ENCODE measurements at places on chromosomes 11 and 22.
A peak's percentile ranks its signal among the peaks of the same experiment; 100 is the strongest.

DNA sequence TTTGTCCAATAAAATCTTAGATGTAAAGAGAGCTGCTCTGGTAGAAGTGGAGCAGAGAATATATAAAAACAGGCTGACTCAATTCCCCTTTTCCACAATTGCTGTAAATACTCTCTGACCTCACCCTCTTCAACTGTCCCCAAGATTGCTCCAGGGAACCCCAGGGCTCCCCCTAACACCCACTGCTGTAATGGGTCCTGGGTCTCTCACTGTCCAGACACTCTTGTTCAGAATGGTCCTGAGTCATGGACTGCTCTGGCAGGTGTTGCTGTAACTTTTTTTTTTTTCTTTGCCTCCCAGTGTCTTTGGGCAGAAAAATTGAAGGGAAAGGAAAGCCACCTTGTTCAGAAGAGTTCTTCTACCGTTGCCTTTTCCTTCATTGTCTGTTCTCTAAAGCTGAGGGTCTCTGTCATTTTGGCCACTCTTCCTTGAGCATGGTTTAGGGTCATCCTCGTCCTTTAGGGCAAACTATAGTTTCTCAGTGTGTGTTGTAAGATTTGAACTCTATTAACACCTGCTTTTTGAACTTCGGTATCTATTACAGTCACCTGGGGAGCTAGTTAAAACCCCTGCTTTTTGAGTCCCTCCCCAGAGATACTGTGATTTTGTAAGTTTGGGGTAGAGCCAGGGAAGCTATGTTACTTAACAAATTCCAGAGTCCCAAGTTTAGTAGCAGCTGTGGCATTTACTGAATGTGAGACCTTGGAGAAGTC is 209.5 kb downstream of the NAV2 start:
- DNase-seq = no peak

- no peak for DNase-seq
These were observed 33.8 kb downstream of the ZNF280B start for GRCh38 chr22:22474733-22475132.

DNA sequence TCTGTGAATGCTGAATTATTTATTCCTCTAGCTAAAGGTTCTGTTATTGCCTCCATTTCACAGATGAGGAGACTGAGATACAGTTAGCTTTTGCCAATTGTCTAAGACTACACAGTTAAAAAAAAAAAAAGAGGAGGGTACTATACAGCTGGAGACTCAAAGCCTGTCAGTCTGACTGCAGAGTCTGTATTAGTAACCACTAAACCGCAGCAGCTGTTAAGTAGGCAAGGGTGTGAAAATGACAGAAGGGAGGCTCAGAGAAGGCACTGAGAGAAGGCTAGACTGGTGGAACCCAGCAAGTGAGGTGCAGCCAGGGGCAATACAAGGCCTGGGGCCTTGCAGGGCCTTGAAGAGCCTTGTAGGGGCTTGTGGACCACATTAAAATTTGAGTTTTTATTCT is 181.2 kb downstream of the CSNK2A3 start:
- DNase-seq = no peak

DNA sequence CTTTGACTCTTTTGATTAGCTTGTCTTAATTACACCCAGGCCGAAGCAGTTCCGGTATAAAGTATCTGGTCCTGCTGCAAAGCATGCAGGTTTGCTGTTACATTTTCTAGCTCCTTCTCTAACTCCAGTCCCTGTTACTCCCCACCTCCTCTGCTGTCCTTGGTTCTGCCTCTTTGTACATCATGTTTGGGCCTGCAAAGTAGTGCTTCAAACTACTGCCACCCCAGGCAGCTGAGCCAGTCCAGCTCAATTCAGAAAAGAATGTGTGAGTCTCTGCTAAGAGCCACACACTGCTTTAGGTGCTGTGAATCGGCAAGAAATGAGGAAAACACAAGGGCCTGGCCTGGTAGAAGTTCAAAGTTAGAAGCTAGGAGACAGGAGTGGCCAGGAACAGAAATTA is 136.0 kb downstream of the SERGEF start:
- no peak for DNase-seq

DNA sequence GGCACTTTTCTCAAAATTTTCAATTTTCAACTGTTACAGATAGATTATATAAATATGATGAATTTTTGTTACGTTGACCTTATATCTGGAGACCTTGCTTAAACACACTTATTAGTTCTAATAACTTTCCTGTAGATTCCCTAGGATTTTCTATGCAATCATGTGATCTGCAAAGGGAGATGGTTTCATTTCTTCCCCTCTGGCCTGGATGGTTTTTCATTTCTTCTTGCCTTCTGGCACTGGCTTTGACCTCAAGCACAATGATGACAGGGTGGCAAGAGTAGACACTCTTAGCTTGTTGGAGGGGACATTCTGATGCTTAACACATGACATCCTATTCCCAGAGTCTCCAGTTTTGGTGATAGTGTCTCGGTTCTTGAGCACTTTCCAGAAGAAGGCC is 75.9 kb downstream of the DGCR2 start:
- DNase-seq = no peak

GRCh38 chr11:15930442-15931025 is 425.8 kb downstream of the SOX6 start:
- no peak for DNase-seq

GRCh38 chr22:45212306-45212709 is 28.4 kb downstream of the KIAA0930 start:
- no peak for DNase-seq

- DNase-seq = no peak
These were observed 384.4 kb upstream of the DDI1 start for GRCh38 chr11:103652013-103652412.

GRCh38 chr11:14380947-14381561 is 22.1 kb upstream of the RRAS2 start:
- DNase-seq = peak; percentile 16

DNA sequence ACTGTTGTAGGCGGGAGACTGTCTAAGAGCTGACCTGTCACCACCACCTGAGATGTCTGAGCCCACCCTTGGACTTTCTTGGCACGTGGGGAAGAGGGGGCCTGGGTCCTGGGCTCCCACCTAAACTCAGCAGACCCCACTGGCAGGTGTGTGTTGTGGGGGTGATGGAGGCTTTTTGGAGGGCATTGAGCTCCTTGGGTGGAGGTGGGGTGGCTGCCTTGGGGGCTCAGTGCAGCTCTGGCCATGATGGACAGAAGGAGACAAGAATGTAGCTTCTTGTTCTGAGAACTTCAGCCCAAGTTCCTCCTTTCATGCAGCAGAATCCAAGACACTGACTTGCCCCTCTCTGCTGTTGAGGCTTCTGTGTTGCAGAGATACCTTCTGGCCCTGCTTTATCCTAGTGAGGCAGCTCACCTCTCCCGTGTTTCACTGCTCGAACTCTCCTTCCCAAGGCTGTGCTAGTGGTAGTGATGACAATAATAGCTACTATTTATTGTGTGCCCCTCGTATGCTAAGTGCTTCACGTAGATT is 116.6 kb upstream of the OR4B1 start:
- DNase-seq = no peak

DNA sequence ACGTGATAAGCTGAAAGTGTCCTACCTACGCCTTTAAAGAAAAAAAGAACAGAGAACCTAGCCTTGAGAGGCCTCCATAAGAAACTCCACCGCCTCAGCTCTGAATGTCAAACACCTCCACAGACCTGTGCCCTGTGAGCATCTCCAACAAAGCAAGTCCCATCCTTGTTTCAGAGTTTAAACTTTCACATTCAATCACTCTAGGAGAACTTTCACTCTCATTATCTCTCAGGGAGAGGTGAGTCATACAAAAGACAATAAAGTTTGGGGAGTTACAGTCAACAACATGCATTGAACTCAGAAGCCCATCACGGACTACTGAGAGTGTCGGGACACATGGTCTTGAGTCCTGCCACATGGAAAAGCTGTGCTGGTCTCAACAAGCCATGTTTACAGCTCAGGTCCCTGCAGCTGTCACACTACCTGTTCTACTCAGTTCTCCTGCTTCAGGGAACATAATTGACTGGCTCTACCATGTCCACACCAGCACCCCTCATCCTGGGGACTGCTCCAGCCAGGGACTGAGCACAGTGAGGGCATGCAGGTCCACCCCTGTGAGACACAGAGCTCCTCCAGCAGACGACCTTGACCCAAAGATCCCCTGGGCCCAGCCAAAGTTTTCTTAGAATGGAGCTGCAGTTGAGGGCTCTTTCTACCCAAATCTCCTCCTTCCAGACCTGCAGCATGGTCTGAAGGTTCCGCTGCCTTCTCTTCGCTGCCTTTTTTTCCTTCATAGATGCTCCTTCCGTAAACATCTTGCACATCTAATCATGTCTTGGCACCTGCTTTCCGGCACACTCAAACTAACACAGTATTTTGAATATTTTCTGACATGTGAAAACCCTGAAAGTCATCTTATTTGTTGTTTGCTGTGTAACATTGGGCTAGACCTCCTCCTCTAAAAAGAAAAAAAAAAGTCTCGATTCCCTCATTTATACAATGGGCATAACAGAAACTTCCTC is 114.9 kb downstream of the ETS1 start:
- peak; percentile 49 for DNase-seq

GRCh38 chr11:84384731-84385130 is 1098.6 kb upstream of the CCDC90B start:
- no peak for DNase-seq

- DNase-seq = peak; percentile 8
These were observed 76.0 kb downstream of the CWC15 start for GRCh38 chr11:94897330-94897768.

- DNase-seq = no peak
These were observed 205.5 kb downstream of the CTTN start for GRCh38 chr11:70603756-70604211.

GRCh38 chr11:35683728-35684339 is 21.3 kb downstream of the TRIM44 start:
- no peak for DNase-seq

GRCh38 chr11:62399878-62400266 is 19.0 kb upstream of the SCGB1A1 start:
- no peak for DNase-seq

- no peak for DNase-seq
These were observed 35.9 kb downstream of the ACO2 start for GRCh38 chr22:41504816-41505215.

- DNase-seq = no peak
These were observed 17.0 kb upstream of the KCTD14 start for GRCh38 chr11:78039919-78040671.

- no peak for DNase-seq
These were observed 1.3 kb downstream of the RNF169 start for GRCh38 chr11:74749965-74750296.

DNA sequence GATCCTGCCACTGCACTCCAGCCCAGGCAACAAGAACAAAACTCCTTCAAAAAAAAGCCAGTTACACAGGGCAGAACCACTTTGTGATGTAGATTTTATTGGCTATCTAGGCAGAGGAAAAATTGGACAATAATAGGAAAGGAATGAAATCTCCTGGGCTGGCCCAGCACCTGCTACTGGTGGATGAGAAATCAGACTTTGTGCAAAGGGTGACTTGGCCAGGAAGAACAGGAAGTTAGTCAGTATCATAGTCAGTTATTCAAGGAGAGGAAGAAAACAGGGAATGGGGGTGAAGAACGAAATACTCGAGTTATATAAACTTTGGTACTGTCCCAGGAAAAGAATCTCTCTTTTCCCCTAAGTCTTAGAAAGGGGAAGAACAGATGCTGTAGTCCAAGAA is 11.0 kb upstream of the SPTBN2 start:
- DNase-seq = no peak

DNA sequence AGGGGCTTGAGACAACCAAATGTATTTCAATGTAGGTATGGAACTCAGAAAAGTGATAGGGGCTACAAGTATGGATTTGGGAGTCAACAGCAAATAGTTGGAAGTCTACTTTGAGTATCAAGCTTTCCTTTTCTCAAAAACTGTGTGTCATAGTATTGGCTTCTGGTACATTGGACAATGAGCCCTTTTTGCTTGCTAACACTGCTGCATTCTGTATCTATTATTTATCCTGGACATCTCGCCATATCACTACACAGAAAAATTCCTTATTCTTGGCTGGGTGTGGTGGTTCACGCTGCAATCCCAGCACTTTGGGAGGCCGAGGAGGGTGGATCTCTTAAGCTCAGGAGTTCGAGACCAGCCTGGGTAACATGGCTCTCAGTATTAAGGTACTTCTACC is 18.4 kb downstream of the CYP2R1 start:
- DNase-seq = no peak

DNA sequence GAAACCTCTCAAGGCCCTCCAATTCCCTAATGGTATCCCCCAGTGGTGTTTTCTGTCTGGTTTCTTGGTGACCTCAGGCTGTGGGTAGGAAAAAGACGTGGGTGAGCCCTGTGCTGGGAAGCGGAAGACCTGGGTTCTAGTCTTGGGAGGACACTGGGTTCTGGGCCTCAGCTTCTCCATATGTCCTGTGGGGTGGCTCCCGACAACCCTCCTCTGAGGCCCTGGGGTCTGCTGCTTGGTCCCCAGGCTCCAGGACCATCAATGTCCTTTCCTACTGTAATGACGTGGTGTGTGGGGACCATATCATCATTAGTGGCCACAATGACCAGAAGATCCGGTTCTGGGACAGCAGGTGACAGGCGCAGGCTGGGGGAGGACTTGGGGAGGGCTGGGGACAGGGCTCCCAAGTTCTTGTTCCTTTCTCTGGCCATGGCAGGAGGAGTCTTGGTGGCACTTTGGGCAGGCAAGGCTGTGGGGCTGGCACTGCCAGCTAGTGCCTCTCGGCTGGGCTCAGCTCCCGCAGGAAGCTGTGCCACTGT is 12.8 kb downstream of the ATG16L2 start:
- DNase-seq = no peak

DNA sequence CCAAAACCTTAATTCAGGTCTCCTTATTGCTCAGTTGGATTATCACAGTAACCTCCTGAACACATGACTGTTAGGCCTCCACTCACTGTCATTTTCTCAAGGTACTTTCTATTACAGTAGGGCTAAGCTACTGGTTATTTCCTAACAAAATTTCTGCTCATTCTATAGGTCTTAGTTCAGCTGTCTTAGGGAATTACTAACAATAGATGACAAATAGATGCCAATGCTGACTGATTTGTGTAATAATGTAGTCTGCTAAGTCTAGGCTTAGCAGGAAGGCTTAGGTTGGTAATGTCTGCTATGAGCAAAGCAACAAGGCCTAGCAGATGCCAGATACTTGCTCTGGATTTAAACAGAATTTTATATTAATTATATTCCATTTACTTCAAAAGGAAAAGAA is 58.1 kb downstream of the RSF1 start:
- no peak for DNase-seq

DNA sequence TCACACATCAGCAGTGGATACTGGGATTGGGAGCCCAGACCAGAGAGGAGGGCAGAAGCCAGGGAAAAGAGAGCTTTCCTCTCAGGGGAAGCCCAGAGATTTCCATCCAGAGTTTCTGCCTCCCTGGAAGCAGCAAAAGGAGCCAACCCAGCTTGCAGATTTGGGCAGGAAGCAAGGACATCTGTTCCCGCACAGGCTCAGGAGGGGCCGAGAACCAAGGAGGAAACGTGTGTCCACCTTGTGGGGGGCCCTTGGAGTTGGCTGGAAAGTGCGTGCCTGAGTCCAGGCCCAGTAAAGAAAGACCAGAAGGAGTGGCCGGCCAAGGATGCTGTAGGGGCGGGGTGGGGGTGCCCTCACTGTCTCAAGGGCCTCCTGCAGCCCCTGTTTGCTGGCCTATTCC is 6.0 kb upstream of the NPTXR start:
- no peak for DNase-seq
